Thoracic aorta (tissue), 2 donors: ENCODE measurements at places on chromosomes 7 and 10. TPM values are rescaled to one million over a fixed set of nuclear protein-coding genes. Genes with fewer than 3 reads are reported as not detected.

Gene CHAT
- total RNA-seq, result not detected

Gene KIAA1549
- total RNA-seq, result 0.95 TPM

Gene ALOX5
- total RNA-seq, result 69.7 TPM

Gene FEZF1
- total RNA-seq, result not detected

Gene TRIM50
- 1.5 TPM for total RNA-seq

Gene UBE2D1
- 6.8 TPM for total RNA-seq

- DNase-seq, result no peak
- H3K4me1 ChIP-seq, result no peaks in the 10 kb centered on the region
- H3K27me3 ChIP-seq, result no peaks in the 10 kb centered on the region
- no peaks in the 10 kb centered on the region for H3K36me3 ChIP-seq
These were observed 33.3 kb downstream of the CDK14 start for GRCh38 chr7:90629297-90629918.

DNA sequence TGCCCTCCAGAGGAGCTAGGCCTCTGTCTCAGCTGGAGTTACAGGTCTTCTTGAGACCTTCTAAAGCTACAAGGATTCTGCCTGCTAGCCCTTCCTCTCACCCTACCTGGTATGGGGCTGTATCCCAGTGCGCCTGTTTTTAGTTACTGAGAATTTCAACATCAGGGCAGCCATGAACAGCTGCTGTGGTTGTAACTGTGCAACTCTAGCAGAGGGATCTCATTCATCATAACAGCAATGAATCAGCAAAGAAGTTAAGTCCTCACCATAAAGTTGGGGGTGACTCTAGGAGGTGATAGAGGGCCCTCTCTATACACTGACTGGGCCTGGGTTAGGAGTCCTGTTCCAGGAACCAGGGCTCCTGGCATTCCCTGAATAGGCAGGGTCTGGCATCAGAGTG, 14.0 kb upstream of the CDH23 start:
- H3K36me3 ChIP-seq, result no peaks in the 10 kb centered on the region
- no peaks in the 10 kb centered on the region for H3K4me1 ChIP-seq
- no peak for DNase-seq
- no peaks in the 10 kb centered on the region for H3K27me3 ChIP-seq
- H3K4me3 ChIP-seq, result no peak overlapping the region
- no peak overlapping the region for H3K27ac ChIP-seq

DNA sequence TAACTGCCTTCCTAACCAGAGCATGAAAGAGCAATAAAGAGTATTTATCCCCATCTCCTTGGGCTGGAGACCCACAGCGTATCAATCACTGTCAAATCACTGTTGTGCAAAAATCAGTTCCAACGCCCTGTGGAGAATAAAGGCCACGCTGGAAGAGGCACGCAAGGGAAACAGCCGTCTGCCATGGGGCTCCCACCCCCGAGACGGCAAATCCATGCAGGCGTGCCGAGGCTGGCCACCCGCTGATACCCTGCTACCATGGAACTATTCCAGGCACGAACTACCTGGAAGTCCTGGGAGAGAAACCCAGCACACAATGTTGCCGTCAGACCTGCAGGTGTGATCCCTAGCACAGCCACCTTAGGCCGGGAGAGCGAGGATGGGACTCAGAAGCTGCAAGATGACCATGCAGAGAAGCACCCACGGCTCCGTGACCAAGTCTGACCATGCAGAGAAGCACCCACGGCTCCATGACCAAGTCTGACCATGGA, 185.3 kb downstream of the DIP2C start:
- no peak for DNase-seq
- H3K4me3 ChIP-seq, result no peak overlapping the region
- no peaks in the 10 kb centered on the region for H3K27me3 ChIP-seq
- H3K4me1 ChIP-seq, result peaks cover 25% of the 10 kb centered on the region
- no peak overlapping the region for H3K27ac ChIP-seq
- H3K36me3 ChIP-seq, result no peaks in the 10 kb centered on the region

- no peak overlapping the region for H3K4me3 ChIP-seq
- no peaks in the 10 kb centered on the region for H3K27me3 ChIP-seq
- no peak for DNase-seq
- no peaks in the 10 kb centered on the region for H3K36me3 ChIP-seq
- H3K27ac ChIP-seq, result no peak overlapping the region
These were observed 1023.2 kb downstream of the LRMDA start for GRCh38 chr10:76454506-76455140.

DNA sequence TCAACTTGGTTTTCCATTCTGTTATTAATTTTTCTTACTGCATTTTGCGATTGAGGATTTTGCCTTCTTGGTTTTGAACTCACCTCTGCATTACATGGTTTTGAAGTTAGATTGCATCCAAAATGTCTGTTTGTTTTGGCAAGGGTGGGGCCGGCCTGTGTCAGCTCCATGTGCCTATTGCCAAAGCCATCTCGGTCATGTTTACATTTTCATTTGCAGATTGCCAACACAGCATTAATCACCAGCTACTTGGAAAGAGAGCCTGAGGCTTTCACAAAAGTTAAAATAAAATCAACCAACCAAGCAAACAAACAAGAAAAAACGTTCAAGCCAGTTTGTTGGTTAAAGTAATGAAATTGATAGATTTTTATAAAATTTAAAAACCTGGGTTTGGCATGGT, 695.8 kb downstream of the TYW1 start:
- H3K27me3 ChIP-seq, result no peaks in the 10 kb centered on the region
- DNase-seq, result no peak
- no peaks in the 10 kb centered on the region for H3K4me1 ChIP-seq
- no peaks in the 10 kb centered on the region for H3K36me3 ChIP-seq
- H3K27ac ChIP-seq, result no peak overlapping the region

GRCh38 chr7:157990881-157991250, 596.8 kb downstream of the PTPRN2 start:
- DNase-seq, result no peak
- H3K36me3 ChIP-seq, result no peaks in the 10 kb centered on the region
- H3K27me3 ChIP-seq, result no peaks in the 10 kb centered on the region
- H3K27ac ChIP-seq, result no peak overlapping the region
- no peaks in the 10 kb centered on the region for H3K4me1 ChIP-seq
- H3K4me3 ChIP-seq, result no peak overlapping the region

DNA sequence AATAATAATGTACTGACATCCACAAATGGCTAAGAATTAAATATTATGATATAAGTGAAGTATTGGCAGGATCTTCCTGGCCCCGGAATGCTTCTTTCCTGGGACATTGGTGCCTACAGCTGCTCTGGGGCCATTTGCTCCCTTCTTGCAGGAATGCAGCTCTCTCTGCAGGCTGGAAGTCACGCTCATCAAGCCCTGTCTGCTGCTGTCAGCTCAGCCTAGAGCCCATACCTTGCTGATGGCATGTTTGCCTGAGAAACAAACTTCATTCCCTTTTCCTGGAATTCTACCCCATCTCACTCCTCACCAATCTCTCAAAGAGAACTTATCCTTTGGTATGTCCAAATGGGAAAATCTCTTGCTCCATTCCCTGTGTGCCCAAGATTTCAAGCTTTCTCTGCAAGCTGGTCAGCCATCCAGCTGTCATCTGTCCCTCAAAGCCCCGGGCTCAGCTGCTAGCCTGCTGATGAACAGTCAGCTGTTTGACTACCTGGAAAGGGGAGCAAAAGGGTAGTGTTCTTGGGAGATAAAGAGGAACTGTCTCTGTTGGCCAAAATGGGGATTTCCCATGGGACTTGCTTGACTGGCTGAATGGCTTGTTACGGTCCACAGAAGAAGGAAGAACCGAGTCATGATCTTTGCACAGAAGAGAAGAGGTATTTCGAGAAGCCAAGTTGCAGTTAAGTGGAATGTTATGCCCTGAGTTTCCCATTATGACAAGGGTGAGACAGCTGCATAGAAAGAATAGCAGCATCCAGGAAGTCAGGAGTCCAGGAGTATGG, 12.0 kb upstream of the RASSF4 start:
- H3K4me3 ChIP-seq, result no peak overlapping the region
- peaks cover 5% of the 10 kb centered on the region for H3K4me1 ChIP-seq
- no peak for DNase-seq
- H3K27me3 ChIP-seq, result no peaks in the 10 kb centered on the region
